ENCODE measurements at places on chromosomes 5 and 9. TPM values are rescaled to one million over a fixed set of nuclear protein-coding genes. Genes with fewer than 3 reads are reported as not detected.

DNA sequence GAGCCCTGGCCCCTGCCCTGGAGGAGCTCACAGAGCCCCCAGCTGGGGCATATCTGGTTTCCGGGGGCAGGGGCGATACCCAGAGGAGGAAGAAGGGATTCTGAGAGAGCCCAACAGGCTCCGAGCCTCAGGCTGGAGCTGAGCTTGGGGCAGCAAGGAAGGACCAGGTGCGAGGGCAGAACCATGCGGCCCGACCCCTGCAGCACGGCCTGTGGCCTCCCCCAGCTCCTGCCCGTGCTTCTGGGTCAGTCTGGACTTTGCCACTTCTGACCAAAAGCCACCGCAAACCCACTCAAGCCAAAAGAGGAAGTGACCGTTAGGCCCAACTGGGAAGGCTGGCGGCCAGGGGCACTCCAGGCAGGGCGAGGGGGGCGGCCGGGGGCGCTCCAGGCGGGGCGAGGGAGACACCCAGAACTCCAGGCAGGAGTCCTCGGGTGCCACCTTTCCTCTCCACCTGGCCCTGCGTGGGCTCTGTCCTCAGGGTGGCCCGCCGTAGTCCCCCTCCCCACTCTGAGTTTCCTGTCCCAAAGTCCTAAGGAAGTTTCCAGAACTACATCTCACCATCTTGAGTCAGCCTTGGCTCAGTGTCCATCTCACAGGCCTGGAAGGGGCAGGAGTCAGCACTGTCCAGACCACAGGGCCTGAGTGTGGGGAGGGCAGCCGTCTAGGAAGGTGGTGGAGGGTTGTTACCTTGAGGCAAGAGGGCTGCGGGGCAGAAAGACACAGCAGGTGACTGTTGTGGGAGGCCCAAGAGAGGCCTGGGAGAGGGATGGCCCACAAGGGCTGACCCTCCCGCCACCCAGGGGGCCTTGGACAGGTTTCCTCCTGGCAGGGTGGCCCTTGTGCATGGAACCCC, 946 bp upstream of the LTC4S start:
- no peak overlapping the region for H3K4me3 ChIP-seq
- H3K27ac ChIP-seq, result peak overlapping the region; percentile 11
- H3K36me3 ChIP-seq, result peaks cover 10% of the 10 kb centered on the region
- DNase-seq, result no peak
- peaks cover 34% of the 10 kb centered on the region for H3K4me1 ChIP-seq

- H3K27ac ChIP-seq, result no peak overlapping the region
- H3K4me3 ChIP-seq, result no peak overlapping the region
- no peaks in the 10 kb centered on the region for H3K4me1 ChIP-seq
- H3K36me3 ChIP-seq, result no peaks in the 10 kb centered on the region
- no peak for DNase-seq
- H3K27me3 ChIP-seq, result peaks cover 26% of the 10 kb centered on the region
Measured at GRCh38 chr9:105661011-105661410, 1.2 kb upstream of the TAL2 start.

GRCh38 chr9:137368431-137369035, 54.4 kb downstream of the EXD3 start:
- H3K36me3 ChIP-seq, result no peaks in the 10 kb centered on the region
- peak overlapping the region; percentile 43 for H3K27ac ChIP-seq
- no peaks in the 10 kb centered on the region for H3K27me3 ChIP-seq
- no peak for DNase-seq
- H3K4me1 ChIP-seq, result no peaks in the 10 kb centered on the region
- H3K4me3 ChIP-seq, result no peak overlapping the region

DNA sequence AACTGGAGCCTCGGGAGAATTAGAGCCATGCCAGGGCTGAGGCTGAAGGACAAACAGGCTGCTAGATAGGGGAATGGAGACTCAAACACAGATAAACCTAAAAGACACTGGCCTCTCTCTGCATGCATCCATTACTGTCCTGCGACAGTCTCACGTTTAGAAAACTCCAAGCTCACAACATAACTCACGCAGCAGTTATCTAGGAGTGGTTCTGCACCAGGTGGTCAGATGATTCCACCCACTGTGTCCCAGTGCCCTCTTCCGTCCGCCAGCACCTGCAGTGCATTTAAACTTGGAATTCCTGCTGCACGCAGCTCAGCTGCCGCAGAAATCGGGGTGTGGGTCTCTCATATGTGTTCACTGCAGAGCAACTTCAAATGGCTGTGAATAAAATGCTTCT, 272.6 kb upstream of the IRX2 start:
- no peak for DNase-seq
- H3K4me3 ChIP-seq, result no peak overlapping the region
- no peaks in the 10 kb centered on the region for H3K36me3 ChIP-seq
- H3K4me1 ChIP-seq, result no peaks in the 10 kb centered on the region
- no peaks in the 10 kb centered on the region for H3K27me3 ChIP-seq
- H3K27ac ChIP-seq, result no peak overlapping the region

- no peak for DNase-seq
- H3K4me3 ChIP-seq, result no peak overlapping the region
- H3K4me1 ChIP-seq, result no peaks in the 10 kb centered on the region
- no peak overlapping the region for H3K27ac ChIP-seq
- H3K27me3 ChIP-seq, result no peaks in the 10 kb centered on the region
- H3K36me3 ChIP-seq, result no peaks in the 10 kb centered on the region
Measured at GRCh38 chr5:127985811-127986325, 97.7 kb upstream of the SLC12A2 start.

- no peak overlapping the region for H3K27ac ChIP-seq
- no peak for DNase-seq
- H3K4me1 ChIP-seq, result no peaks in the 10 kb centered on the region
- no peaks in the 10 kb centered on the region for H3K27me3 ChIP-seq
- no peak overlapping the region for H3K4me3 ChIP-seq
Measured at GRCh38 chr5:36337597-36337996, 35.9 kb upstream of the RANBP3L start.

DNA sequence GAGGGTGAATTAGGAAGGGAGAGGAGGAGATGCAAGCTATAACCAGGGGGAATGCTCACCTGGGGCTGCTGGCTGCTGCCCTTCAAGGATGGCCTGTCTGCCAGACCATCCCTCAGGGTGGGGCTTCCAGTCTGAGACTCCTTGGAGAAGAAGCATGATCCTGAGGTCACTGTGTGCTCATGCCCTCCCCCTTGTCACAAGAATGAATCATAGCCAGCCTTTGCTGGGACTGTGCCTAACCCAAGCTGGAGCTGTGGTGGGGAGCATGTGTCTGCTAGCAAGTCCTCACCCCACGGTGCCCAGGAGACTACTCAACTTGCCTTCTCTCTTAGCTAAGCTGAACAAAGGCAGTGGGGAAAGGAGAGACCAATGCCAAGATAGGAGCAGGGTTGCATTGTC, 463.6 kb downstream of the SPOCK1 start:
- no peaks in the 10 kb centered on the region for H3K27me3 ChIP-seq
- no peak for DNase-seq
- no peak overlapping the region for H3K4me3 ChIP-seq
- H3K36me3 ChIP-seq, result no peaks in the 10 kb centered on the region
- H3K27ac ChIP-seq, result no peak overlapping the region
- H3K4me1 ChIP-seq, result no peaks in the 10 kb centered on the region

GRCh38 chr5:9201011-9201410, 344.9 kb downstream of the SEMA5A start:
- H3K27ac ChIP-seq, result no peak overlapping the region
- no peaks in the 10 kb centered on the region for H3K27me3 ChIP-seq
- no peak overlapping the region for H3K4me3 ChIP-seq
- DNase-seq, result no peak

DNA sequence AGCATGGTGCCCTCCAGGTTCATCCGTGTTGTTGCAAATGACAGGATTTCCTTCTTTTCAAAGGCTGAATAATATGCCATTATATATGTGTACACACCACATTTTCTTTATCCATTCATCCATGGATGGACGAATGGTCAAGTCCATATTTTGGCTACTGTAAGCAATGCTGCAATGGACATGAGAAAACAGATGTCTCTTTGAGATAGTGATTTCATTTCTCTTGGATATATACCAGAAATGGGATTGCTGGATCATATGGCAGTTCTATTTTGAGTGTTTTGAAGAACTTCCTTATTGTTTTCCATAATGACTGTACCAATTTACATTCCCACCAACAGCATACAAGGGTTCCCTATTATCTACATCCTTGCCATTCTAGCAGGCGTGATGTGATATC, 67.9 kb downstream of the TEK start:
- H3K4me3 ChIP-seq, result no peak overlapping the region
- H3K27ac ChIP-seq, result no peak overlapping the region
- DNase-seq, result no peak

DNA sequence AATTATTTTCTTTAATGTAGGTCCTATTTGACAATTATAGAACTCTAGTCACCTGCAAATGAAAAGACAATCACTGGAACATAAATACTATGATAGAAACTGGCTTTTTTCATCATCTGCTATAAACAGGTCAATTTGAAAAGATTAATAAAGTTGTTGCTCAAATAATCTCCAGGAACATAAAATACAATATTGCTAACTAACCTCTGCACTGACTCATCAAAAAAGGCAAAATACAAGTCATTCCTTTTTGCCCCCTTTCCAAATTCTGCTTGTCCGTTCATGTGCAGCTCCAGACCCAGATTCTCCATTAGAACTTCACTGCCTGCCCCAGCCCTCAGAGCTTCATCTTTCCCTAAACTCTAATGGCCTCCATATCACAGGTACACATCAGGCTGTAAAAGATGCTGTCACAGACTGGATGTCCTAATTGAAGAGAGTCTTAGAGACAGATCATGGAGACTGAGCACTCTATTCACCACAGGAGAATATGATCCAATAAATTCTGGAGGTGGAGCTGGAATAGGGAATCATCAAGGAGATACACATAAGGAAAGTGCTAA, 1.6 kb downstream of the DCTN4 start:
- no peaks in the 10 kb centered on the region for H3K36me3 ChIP-seq
- peaks cover 9% of the 10 kb centered on the region for H3K4me1 ChIP-seq
- H3K27me3 ChIP-seq, result no peaks in the 10 kb centered on the region

DNA sequence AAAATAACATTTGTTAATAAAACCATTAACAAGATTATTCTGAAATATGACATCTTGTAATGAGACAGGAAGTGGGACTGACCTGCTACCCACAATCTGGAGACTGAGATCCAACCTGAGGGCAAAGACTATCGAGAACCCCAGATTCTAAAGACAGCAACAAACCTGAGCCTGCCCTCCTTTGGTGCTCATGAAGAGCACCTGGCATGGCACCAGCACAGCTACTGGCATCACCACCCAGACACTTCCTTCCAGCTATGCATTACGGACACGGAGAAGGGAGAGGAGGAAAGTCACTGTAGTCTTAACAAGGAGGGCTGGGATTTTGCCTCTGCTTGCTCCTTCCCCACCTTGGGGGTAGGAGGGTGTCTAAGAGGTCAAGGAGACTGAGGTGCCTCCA, 105.5 kb downstream of the AUH start:
- H3K4me3 ChIP-seq, result no peak overlapping the region
- no peak for DNase-seq
- no peaks in the 10 kb centered on the region for H3K27me3 ChIP-seq
- H3K36me3 ChIP-seq, result no peaks in the 10 kb centered on the region
- H3K27ac ChIP-seq, result no peak overlapping the region
- H3K4me1 ChIP-seq, result no peaks in the 10 kb centered on the region

- no peaks in the 10 kb centered on the region for H3K4me1 ChIP-seq
- no peak overlapping the region for H3K4me3 ChIP-seq
- H3K27ac ChIP-seq, result no peak overlapping the region
- H3K27me3 ChIP-seq, result no peaks in the 10 kb centered on the region
- DNase-seq, result no peak
- no peaks in the 10 kb centered on the region for H3K36me3 ChIP-seq
Measured at GRCh38 chr5:10497554-10497953, 55.9 kb downstream of the ROPN1L start.

DNA sequence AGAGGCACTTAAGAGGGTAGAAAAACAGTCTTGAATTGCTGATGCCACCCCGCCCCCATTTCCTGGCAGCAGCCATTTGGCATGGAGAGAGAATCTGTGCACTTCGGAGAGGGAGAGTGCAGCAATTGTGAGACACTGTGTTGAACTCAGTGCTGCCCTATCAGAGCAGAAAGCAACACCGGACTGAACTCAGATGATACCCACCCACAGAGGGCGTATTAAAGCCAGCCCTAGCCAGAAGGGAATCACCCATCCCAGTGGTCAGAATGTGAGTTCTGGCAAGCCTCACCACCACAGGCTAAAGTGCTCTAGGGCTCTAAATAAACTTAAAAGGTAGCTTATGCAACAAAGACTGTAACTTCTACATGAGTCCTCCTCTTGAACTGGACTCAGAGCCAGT, 88.4 kb upstream of the RGS7BP start:
- DNase-seq, result no peak
- H3K27me3 ChIP-seq, result no peaks in the 10 kb centered on the region
- no peak overlapping the region for H3K4me3 ChIP-seq
- H3K27ac ChIP-seq, result no peak overlapping the region
- no peaks in the 10 kb centered on the region for H3K4me1 ChIP-seq
- H3K36me3 ChIP-seq, result no peaks in the 10 kb centered on the region

GRCh38 chr5:73357576-73357975, 91.0 kb downstream of the FOXD1 start:
- no peak for DNase-seq
- H3K27me3 ChIP-seq, result no peaks in the 10 kb centered on the region
- no peaks in the 10 kb centered on the region for H3K36me3 ChIP-seq
- no peak overlapping the region for H3K4me3 ChIP-seq

C7 gene
- total RNA-seq, result 239 TPM

PCDHA9 gene
- total RNA-seq, result 1.8 TPM

NEURL1B gene
- total RNA-seq, result 93.3 TPM

CFAP90 gene
- total RNA-seq, result not detected

ADGRV1 gene
- total RNA-seq, result 0.39 TPM

PARP8 gene
- 18.6 TPM for total RNA-seq

RAD23B gene
- total RNA-seq, result 87.3 TPM

Data from tibial nerve (tissue), 4 donors.